LHCN-M2 (cell line): ENCODE measurements at places on chromosomes 16 and 17.

GRCh38 chr17:43994272-43995149 lies 9.9 kb upstream of the NAGS start:
- peak; percentile 53 for DNase-seq

GRCh38 chr17:81142301-81143199 lies 22.8 kb upstream of the PVALEF start:
- DNase-seq, result peak; percentile 58

DNA sequence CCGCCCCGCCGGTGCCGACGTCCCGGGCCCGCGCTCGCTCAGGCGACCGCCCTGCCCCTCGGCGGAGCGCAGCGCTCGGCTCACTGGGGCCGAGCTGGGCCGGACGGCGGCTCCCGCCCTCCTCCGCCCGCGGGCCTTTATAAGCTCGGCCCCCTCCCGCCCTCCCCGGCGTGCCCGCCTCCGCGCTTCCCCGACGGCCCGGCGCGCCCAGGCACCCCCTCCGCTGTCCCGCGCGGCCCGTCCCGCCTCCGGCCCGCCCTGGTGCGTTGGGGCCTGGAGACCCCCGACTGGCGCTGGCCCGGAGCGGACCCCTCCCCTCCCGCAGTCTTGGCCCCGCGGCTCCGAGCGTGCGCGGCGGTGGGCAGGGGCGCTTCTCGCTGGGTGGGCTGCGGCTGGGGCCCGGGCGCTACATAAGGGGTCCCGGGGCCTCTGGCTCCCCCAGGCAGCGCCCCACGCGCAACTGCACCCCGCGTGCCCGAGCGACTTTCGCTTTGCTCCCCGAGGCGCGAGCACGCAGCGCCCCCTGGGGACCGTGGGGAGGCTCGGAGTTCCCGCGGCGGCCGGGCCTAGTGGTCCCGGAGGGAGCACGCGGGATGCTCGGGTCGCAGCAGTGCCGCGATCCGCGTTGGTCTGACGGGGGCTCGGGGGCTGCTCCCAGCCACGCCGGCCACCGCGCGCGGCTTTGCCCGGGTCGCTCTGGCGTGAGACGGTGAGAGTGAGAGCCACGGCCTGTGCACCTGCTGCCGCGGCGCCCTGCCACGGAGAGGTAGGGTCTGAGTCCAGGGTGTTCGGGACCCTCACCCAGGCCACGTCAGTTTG lies at the start of gene PIEZO1:
Gene PIEZO1, minus strand, starts transcription at position 115 of the 819 bp plus-strand sequence. CDS start 256 bp downstream, outside the sequence.
- DNase-seq, result peak; percentile 66

DNA sequence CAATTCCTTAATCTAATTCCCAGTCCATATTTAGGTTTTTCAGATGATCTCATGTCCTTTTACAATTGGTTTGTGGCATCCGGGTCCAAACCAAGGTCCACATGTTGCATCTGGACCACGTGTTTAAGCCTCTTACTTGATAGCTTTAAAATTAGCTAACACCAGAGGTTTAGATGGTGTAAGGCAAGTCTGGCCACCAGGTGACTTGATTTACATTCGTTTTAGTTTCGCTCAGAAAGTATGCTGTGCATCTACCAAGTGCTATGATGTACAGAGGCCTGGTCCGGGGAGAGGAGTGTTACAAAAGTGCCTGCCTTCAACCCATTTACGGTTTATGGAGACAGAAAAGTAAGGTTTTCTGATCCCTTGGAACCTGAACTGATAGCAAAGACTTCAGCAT lies 878 bp upstream of the DNAJA2 start:
- DNase-seq, result no peak

GRCh38 chr17:42980766-42981397 lies 517 bp downstream of the RUNDC1 start:
- DNase-seq, result peak; percentile 40

GRCh38 chr17:27496005-27496404 lies 39.8 kb downstream of the KSR1 start:
- no peak for DNase-seq

DNA sequence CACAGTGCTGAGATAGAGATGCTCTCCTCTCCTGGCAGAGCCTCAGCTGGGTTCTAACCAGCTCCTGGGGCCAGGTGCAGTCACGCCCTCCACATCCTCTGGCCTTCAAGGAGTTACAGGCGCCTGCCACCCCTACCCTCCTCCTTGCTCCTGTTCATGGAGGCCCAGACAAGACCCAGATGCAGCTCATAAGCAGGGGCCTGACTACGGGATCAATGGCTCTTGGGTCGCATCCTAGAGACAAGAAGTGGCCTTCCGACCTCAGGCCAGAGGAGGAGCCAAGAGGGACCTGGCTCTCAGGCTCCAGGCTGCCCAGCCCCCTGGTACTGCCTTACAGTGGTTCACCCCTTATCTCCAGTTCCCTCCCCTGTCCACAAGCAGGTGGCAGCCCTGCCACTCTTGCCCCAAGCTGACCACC lies 23.0 kb downstream of the ARHGAP27 start:
- DNase-seq, result no peak

DNA sequence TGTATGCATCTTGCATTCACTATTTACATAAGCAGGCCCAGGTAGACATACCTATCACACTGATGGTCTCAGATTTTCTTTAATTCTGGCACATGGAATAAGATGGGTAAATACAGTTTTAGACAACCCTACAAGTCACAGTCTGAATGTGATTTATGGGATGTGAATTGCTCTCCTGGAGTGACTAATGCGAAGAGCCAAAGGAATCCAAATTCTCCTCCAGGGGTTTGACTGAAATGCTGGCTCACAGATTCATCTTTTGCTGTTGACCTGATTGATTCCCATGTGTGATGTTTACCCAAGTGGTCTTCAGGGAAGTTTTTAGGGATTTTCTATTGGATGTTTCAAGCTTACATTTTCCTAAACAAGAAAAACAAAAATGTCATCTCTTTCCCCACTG lies 277.9 kb upstream of the MON1B start:
- no peak for DNase-seq

DNA sequence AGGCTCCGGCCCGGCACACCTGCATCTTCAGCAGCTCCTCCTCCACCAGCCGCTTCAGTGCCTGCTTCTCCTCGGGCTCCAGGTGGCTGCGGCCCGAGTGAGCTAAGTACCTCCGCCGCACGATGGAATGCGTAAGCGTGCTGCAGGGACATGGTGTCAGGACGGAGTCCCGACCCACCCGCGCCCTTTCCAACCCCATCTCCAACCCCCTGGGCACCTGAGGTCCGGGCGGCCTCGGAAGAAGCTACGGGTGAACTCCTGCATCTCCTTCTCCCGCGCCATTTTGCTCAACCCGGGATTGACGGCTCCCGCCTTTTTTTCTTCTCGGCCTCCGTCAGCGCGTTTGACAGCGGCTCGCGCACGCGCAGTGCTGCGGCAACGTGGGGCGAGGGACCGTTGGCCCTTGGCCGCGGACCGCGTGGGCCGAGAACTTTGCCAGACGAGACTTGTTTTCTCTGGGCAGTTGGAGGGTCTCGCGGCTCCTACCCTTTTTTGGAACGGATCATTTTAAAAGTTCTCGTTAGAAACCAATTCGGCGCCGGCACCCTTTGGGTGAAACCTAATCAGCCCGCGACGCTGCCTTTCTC lies at the start of gene HIRIP3:
Gene HIRIP3, minus strand, starts transcription at position 294 of the 587 bp plus-strand sequence. Its CDS starts 12 bp downstream, at position 282.
- DNase-seq, result peak; percentile 79
